ENCODE measurements at places on chromosomes 13 and 19.

- DNase-seq, result no peak
These were observed 4.8 kb downstream of the ADPRHL1 start for GRCh38 chr13:113448545-113448884.

DNA sequence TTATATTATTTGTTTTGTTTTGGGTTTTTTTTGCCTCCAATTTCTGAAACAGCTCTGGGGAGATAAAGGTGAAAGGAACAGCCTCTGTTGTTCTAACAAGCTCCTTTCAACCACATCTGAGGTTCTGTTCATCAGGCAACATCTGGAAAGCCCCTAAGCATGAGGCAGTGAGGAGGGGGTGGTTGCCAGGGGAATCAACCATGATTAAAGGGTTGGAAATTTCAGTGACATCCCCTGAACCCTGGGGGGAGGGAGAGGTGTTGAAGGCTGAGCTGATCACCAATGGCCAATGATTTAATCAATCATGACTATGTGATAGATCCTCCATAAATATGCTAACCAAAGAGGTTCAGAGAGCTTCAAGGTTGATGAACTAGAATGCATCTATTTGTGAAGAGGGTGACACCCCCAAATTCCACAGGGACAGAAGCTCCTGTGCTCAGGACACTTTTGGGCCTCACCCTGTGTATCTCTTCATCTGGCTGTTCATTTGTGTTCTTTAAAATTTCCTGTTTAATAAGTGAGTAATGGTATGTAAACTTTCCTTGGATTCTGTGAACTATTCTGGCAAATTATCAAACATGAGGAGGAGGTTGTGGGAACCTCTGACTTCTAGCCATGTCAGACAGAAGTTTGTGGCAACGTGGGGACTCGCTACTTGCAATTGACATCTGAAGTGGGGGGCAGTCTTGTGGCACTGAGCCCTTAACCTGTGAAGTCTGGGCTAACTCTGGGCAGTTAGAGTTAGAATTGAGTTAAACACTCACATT, 221.3 kb downstream of the NHLRC3 start:
- DNase-seq, result peak; percentile 48

GRCh38 chr19:33189453-33189852, 4.7 kb upstream of the LRP3 start:
- DNase-seq, result no peak

DNA sequence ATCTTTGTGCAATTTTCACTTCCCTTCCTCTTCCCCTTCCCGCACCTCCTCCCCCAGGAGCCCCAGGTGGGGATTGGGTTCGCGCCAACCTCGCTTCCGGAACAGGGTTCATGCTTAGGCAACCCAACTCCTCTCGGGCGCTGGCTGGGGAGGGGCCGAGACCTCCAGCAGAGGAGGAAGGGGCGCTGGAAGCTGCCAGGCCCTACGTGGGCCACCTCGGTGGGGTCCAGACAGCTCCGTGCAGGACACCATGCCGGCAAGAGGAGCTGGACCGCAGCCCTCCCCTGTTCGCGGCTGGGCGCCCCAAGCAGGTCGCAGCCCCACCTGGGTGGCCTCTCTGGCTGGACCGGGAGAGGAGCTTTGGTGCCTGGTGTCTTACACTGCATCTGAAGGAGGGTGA, 91.1 kb downstream of the SPACA7 start:
- DNase-seq, result no peak

- no peak for DNase-seq
These were observed 43.6 kb downstream of the COL4A1 start for GRCh38 chr13:110263404-110263803.

DNA sequence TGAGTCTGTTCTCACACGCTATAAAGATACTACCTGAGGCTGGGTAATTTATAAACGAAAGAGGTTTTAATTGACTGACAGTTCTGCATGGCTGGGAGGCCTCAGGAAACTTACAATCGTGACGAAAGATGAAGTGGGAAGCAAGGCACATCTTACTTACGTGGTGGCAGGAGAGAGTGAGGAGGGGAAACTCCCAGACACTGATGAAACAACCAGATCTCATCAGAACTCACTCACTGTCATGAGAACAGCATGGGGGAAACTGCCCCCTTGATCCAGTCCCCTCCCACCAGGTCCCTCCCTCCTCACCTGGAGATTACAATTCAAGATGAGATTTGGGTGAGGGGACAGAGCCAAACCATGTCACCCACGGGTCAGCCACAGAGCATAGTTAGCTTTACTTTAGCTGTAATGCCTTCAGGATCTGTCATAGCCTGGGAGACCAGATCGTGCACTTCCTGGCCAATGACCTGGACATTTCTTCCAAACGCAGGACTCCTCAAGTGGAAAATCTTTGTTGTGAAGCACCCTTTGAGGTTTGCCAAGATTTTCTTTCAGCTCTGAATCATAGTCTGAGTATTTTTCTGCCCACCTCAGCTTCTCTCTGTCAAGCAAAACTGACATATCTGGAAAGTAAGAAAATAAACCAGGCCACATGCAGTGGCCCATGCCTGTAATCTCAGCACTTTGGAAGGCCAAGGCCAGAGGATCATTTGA, 25.2 kb upstream of the HIF3A start:
- peak; percentile 7 for DNase-seq

DNA sequence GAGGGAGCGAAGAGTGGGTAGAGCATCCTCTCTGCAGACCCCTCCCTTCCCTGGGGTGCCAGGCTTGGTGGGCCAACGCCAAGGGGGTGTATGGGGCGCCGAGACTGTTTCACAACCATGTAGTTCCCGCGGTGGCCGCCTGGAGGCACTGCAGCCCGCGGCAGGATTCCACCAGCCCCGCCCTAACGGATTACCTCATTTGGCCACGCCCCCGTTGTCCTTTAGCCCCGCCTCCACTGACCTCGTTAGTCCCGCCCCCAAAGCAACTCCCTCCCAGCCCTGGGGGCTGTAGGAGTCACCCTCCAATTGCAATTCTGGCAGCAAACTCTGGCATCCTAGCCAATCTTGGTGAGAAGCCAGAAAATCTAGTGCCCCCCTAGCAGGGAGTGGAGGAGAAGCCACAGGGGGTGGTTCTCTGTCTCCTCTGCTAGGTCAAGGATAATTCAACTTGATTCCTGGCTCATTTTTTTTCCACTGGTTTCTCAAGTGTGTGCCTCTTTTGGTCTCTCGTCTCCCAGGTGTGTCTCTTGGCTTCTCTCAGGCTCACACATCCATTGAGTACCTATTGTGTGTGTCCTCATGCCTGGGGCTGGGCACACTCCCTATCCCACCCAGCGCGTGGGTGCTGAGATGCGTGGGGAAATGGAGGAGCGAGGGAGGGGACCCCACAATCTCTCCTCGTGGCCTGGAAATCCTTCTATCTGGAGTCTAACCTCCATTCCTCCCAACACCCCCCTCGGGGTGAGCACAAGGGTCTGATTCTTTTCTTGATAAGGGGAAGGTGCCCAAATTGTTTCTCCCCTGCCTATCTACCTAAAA, 2.0 kb downstream of the OLFM2 start:
- DNase-seq, result peak; percentile 82

DNA sequence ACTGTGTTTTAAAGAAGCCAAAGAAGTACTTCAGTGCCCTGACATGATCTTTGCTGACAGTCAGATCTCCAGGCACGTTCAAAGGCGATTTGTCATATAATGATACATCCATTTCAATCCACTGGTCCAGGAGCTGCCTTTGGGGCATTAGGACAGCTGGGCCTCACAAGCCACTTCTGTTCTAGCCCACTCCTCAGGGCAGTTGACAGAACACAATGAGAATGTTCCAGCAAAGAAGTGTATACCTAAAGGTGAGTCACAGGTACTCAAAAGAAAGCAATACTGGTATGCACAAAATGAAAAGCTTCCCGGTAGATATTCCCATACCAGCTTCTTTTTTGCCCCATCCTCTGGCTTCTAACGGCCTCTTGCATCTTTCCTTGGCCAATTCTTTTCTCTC, 12.5 kb upstream of the MAP3K10 start:
- DNase-seq, result no peak

DNA sequence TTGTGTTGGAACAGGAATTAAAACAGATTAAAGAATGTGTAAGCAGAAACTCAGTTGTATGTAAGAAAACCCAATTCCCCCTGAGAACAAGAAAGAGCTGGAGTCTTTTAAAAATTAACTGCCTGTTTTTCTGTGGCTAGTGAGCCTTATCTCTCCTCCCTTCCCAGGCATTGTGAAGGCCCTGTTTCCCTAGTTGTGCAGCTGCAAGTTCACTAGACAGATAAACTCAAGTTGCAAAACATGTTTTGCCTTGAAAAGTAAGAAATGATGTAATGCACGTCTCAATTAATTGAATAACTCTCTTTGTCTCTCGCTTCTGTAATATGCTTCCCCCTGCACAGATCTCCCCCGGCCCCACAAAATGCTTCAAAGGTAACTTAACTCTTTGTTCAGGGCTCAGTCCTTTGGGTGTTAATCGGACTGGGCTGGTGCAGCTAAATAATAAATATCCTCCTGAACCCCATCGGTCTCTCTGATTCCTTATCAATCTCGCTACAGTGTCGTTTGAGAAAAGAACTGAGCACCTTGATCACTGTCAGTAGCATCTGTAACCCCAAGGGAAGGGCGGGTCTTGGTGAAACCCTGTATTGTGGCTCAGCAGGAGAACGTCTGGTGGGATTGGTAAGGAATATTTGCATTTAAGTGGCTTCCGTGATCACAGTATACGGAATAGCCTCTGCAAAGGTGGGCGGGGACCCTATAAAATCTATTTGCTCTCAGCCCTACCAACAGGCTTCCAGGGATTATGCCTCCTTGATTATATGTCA, 1.6 kb upstream of the ZNF556 start:
- DNase-seq, result no peak

DNA sequence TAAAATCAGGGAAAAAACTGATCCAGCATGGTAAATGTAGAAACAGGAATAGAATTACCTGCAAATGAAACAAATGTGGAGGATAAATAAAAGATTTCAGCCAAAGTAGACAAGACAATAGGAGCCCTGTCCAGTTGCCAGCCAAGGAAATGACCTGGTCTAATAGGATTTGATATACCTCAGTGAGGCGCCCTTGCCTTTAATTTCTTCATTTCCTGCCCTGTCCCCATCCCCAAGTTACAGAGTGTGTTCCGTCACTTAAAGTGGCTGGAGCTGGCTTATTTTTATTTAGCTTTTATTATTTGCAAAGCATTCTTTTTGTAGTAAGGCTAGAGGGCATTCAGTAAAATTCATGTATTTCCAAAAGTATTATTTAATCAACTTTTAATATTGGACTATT, 1022.0 kb downstream of the EFNB2 start:
- DNase-seq, result no peak

GRCh38 chr13:80011448-80012212, 329.3 kb downstream of the SPRY2 start:
- DNase-seq, result no peak

GRCh38 chr19:19111967-19112580, 26.2 kb downstream of the TMEM161A start:
- DNase-seq, result no peak

DNA sequence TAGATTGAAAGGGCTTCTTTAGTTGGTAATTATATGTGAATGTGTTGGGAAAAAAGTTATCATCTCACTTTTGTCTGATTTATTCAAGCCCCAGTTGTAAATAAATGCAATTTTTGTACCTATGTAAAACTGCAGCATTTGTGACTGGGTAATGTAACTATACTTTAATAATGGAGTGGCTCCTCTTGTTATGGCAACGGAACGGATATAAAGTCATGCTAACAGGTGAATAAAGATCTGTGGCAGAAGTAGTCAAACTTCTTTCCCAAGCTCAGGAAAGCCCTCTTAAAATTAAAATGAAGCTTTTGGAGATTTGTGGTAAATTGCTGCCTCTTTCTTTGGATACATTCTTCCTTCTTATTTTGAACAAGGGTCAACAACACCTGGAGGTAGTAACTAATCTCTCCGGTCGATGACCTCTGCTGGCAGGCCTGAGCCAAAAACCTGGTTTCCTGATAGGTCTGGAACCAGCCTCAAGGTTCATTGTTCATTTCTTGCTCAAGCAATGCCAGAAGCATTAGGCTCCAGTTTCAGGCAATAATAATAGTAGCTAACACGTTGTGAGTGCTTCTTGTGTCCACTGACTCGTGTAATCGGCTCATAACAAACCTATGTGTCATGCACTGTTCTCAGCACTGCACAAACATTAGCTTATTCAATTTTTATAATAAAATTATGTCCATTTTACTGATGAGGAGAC, 313.4 kb upstream of the DACH1 start:
- DNase-seq, result no peak

DNA sequence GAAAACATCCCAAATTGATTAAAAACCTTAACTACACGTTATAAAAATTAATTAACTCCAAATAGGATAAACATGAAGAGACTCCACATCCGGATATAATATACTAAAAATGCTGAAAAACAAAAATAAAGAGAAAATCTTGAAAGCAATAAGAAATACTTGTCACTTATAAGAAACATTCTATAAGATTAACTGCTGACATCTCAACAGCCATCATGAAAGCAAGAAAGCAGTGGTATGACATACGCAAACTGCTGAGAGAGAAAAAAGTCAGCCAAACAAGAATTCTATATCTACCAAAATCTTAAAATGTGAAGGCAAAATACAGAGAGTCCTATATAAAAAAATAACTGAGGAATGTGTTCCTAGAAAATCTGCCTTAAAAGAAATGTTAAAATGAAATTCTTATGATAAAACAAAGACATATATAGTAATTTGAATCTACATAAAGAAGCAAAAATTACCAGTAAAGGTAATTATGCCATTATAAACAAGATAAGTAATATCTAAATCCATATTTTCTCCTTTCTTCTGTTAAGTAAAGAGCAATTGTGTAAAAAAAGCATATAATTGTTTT, 1851.1 kb downstream of the PCDH9 start:
- DNase-seq, result no peak

- no peak for DNase-seq
These were observed 293.7 kb downstream of the POU4F1 start for GRCh38 chr13:78309497-78310180.

- DNase-seq, result no peak
These were observed 52.3 kb downstream of the TMEM255B start for GRCh38 chr13:113811081-113811928.

DNA sequence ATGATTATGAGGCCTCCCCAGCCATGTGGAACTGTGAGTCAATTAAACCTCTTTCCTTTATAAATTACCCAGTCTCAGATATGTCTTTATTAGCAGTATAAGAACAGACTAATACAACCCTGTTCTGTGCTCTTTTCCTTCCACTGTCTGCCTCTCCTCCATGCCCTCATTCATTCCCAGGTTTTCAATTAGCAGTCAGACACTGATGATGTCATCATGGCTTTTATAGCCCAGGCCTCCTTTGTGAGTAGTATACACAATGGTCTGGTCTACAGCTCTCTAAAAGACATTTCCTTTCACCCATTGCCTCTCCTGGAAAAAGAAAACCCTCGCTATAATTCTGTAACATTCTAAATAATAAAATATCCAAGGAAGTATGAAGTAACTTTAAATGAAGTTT, 25.5 kb downstream of the FGF14 start:
- DNase-seq, result no peak
